H1 (cell line): ENCODE measurements at places on chromosomes 12 and 14. TPM values are rescaled to one million over a fixed set of nuclear protein-coding genes. Genes with fewer than 3 reads are reported as not detected.
A peak's percentile ranks its signal among the peaks of the same experiment; 100 is the strongest.

DNA sequence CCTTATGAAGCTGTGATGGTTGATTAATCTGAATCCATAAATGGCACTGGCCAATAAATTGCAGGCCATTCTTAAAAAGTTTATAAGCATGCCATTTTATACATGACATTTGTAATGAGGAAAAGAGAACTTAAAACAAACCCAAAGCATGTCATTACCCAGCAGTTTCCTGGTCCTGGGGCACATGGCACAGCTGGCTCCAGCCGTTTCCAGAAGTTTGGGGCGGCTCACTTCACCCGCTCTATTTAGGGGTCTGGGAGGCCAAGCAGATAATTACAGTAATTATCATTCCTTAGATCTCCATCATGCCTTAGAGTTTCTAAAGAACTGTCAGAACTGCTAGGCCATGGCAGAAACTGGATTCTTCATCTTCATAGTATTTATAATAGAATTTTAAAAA lies 6.4 kb downstream of the ADGRD1 start:
- H3K27ac ChIP-seq = no peak overlapping the region
- H3K27me3 ChIP-seq = 0 out of 2 replicates have a peak, but pooled peaks cover 2% of the 10 kb centered on the region
- no peak for DNase-seq
- no peaks in the 10 kb centered on the region for H3K4me1 ChIP-seq

DNA sequence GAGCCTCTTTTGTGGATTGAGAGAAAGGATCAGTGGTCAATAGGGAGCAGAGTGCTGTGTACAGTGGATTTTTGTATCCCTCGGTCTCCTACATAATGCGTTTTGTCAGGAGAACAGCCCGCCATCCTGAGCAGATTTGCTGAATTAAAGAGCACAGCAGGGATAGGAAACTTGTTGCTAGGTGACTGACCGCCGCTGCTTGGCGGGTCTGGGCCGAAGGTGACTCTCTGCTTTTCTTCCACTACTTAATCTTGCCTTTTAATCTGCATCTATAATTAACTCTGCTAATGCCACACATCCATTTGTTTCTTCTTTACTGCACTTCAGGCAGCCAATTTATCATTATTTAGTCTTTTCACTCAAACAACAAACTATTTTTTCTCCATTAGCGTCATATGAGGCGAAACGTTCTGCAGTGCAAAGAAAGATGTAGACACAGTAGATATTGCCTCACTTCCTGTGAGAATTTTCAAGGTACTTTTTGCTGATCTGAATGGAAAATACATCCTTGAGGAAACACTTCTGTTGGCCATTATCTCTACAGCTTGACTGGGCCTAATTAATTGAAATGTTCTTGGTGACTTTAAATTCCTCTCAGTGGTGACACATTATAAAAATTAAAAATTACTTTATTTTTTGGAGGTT lies 108.0 kb downstream of the PPM1A start:
- H3K27me3 ChIP-seq = no peaks in the 10 kb centered on the region; the same call in 1 of the 2 replicates
- no peak for DNase-seq
- peak overlapping the region; percentile 41; the same call in 1 of the 2 replicates for H3K27ac ChIP-seq
- peaks cover 7% of the 10 kb centered on the region; the same call in 1 of the 2 replicates for H3K4me1 ChIP-seq
- no peaks in the 10 kb centered on the region for H3K36me3 ChIP-seq

The IAPP gene
- not detected in 2 replicates for total RNA-seq

The TC2N gene
- 34.2 and 36.2 TPM in 2 replicates for total RNA-seq

The KCNH3 gene
- 0.24 and 0.36 TPM in 2 replicates for total RNA-seq
